ENCODE measurements at places on chromosomes 6 and 20.

DNA sequence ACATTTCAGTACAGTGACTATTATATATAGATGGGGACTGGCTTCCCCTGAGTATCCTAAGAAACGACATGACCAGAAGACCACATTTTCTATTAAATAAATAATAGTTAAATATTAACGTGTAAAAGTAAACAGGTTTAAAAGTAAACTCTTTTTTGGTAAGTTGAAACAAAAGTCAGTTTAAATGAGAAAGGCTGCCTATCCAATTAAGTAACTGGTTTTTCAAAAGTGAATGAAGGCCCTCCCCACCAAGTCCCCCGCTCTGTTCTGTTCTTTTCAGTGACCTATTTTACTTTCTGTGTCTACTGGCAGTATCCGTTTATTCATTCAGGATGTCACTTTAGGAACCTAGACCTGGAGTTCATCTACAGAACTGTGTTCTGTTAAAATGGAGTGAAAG, 32.0 kb downstream of the QKI start:
- DNase-seq = no peak

- no peak for DNase-seq
Measured at GRCh38 chr20:53419693-53420460, 173.8 kb downstream of the ZNF217 start.

DNA sequence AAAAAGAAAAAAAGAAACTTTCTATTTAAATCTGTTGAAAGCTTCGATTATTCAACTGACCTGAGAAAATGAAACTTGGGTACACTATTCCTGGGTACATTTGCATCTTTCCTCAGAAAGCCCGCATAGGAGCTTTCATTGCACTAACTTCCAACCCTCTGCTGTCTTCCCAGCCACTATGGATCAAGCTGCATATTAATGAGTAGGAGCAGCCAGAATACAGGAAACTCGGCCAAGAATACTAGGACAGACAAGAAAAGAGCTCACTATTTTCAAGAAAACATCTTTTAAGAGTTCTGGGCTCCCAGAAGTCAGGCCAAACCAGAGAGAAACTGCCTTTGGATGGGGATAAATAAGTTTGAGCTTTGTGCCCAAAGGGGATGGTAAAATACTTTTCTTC, 135.0 kb upstream of the CCDC28A start:
- DNase-seq = no peak

DNA sequence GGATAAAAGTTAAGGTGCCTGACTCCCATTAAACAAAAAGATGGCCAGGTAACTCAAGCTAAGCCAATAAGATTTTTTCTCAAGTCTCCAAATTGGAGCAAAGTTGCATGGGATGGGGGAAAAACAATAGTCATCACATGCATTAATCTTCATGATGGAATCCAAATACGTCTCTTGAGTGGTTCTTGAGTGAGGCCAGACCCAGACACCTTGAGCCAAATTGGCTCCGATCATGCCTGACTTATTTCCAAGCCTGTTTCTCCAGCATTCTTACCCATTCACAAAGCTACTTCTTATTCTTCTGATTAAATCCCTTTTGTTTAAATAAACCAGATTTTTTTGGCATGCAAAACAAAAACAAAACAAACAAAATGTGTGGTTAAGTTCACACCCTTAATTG, 420.3 kb upstream of the NRSN1 start:
- no peak for DNase-seq

GRCh38 chr6:160103825-160104100, 17.9 kb upstream of the SLC22A1 start:
- no peak for DNase-seq

- DNase-seq = no peak
Measured at GRCh38 chr20:48716086-48716485, 111.7 kb downstream of the PREX1 start.

DNA sequence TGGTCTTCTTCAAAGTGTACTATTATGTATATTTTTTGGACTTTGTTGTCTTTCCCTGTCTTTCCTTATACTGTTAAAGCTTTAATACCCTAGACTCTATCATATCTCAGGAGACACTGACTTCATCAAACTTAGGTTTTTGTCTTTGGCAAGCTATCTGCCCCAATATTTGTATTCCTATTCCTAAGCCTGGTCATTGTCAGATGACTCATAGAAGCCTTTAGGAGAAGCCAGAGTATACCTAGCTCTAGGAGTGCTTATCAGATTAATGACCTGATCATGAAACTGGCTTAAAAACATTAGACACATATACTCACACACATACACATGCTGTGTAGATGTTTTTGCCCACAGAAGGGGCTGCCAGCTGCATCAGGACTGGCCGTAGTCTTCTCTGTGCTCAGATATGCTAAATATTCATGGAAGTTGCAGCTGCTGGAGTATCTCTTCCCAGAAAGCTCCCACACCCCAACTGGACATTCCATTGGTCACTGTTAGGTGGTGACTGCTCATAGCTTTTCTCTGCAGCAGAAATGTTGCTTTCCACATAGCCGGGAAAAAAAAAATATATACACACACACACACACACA, 102.0 kb downstream of the ANKS1A start:
- DNase-seq = no peak

- DNase-seq = no peak
Measured at GRCh38 chr6:549906-550305, 107.0 kb downstream of the HUS1B start.

GRCh38 chr20:49388744-49389143, 93.7 kb downstream of the KCNB1 start:
- DNase-seq = no peak

GRCh38 chr20:62641321-62642050, 817 bp upstream of the SLCO4A1 start:
- DNase-seq = peak; percentile 56

- DNase-seq = peak; percentile 69
Measured at GRCh38 chr6:114747995-114748625, 405.3 kb upstream of the HS3ST5 start.

Measured in hematopoietic multipotent progenitor cell treated with erythropoietin and hydrocortisone succinate and interleukin-3 and kit ligand, for 6 days (in vitro differentiated cells).